ENCODE measurements at places on chromosomes 4 and X.
A peak's percentile ranks its signal among the peaks of the same experiment; 100 is the strongest.

DNA sequence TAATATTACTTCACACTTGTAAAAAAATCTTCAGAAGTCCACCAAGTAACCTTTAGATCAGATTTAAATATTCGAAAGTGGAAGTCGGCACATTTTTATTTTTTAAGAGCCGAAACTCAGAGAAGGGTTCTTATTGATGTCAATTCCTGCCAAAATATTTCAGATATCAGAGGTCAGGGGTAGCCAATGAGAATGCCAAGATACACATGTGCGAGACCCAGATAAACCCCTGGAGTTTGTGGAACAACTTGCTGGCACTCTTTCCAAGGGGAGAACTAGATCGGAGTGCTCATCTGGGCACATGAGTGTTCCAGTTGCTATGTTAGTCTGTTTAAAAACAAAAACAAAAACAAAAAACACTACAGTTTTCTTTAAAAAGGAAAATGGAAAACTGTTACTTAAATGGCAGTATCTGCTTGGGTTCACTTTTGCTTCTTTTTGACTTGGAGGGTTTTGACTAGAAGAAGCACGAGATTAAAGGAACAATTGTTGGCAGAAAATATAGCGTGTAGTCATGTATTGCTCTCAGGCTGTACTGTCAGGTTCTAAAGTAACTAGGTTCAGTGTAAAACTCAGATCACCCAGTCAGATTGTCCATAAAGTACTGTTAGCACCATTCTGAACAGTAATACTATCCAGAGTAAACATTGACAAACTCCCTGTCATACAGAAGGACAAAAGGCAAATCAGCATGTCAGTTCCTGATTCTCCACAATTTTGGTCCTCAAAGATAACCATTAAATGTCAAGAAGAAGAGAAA, 188.0 kb upstream of the PACRGL start:
- no peak for DNase-seq

DNA sequence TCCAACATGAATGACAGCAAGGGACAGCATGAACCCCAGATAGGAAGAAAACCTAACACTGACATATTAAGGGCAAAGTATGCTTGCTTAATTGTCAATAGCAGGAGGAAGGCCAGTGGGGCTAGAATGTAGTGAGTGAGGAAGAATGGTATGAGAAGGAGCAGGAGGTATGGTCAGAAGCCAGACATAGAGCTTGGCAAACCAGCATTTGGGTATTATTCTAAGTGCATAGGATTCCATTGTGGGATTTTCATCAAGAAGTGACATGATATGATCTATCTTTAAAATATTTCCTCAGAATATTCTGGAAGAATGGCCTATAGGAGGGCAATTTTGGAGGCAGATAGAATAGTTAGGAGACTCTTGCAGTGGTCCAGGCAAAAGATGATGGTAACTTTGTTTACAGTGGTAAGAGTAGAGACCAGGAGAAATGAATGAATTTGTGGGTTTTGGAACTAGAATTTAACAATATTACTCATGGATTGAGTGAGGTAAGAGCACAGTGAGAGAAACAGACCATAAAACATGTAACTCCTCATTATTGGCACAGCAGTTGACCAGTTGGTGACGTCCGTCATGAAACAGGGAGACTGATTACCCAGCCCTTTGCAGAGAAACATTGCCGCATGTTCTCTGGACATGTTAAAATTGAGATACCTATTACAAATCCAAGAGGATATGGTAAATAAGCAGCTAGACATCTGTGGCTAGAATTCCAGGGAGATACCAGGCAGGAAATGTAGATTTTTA, 246.5 kb upstream of the HS3ST1 start:
- no peak for DNase-seq

DNA sequence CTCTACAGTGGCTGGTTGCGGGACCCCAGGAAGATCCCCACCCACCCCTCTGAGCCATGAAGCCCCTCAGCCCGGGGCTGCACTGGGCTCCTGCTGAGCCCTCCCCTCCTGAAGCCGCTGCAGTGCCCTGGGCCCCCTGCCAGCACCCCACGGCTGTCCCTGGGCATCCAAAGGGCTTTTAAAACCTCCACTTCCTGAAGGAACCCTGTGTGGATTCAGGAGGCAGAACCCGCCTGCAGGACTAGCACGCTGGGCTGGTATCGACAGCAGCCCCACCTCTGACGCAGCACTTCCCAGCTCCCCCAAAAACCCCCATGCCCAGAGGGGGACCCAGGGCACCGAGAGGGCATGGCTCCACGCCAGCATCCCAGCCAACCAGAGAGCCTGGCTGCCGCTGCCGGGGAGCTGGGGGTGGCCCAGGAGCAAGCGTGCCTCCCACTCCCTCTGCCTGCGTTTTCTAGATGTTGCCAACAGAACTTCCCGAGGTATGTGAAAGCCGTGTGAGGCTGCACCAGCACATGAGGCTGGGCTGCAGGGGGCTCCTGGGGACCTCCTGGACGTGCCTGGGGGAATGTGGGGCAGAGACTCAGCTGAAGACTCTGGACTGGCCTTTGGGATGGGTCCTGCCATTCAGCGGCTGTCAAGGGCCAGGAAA, 6.3 kb downstream of the MXD4 start:
- no peak for DNase-seq

DNA sequence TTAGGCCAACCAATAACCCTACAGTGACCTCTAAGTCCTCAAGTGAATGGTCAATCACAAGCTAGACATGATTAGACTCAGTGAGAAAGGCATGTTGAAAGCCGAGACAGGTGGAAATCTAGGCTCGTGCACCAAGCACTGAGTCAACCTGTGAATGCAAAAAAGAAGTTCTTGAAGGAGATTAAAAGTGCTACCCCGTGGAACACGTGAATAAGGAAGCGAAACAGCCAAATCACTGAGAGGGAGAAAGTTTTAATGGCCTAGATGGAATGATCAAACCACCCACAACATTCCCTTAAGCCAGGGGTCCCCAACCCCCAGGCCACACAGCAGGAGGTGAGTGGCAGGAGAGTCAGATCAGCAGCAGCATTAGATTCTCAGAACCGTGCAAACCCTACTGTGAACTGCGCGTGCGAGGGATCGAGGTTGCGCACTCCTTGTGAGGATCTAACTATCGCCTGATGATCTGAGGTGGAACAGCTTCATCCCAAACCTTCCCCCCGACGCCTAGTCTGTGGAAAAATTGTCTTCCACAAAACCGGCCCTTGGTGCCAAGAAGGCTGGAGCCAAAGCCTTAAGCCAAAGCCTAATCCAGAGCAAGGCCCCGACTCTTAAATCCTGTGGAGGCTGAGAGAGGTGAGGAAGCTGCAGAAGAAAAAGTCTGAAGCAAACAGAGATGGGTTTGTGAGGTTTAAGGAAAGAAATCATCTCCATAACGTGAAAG, 19.5 kb upstream of the PDE6B start:
- no peak for DNase-seq

GRCh38 chr4:6767386-6767747, 15.2 kb upstream of the KIAA0232 start:
- no peak for DNase-seq

DNA sequence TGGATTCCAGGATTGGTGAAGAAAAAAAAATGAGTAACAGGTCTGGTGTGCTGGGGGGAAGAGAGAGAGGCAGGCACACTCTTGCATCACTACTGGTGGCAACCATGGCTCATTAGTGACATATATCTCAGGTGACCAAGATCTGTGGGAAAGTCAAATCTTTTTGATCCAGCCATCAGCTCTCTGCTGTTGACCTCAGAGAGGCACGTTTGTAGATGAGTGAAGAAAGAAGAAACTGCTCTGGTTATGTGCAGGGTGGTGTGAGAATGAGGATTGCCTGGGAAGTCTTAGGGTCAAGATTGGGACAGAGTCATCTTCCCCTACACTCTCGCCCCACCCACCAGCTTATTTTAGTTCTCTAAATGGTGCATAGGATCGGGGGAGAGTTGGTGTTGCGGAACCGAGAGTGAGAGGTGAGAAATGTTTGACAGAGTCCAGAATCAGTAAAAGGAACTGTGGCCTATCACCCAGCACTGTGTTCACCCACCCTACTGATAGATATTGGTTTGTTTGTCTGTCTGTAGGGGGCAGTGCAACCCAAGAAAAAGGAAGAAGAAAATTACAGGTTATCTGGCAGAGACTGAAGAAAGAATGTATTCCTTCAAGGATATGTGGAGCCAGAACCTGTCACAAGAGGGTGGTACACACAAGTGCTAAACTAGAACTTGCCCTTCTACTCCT, 21.9 kb downstream of the ARMCX6 start:
- no peak for DNase-seq

DNA sequence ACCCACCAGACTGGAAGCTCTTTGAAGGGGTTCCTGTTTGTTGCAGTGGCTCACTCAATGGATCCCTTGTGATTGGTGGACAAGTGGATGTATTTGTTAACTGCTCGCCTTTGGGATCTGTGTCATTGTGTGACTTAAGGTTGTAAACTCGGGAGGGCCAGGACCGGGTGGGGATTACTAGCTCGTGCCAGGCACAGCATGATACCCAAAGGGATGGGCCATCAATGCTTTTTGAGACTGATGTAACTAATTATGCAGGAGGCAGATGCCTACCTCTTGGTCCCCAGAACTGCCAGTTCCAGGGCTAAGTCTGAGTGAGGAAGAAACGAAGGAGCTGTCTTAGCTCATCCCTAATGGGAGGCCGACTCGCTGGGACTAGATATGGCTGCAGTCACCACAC, 27.7 kb downstream of the UTP14A start:
- DNase-seq: no peak

GRCh38 chr4:7938609-7939376, 868 bp downstream of the AFAP1 start:
- DNase-seq: peak; percentile 37
